ENCODE measurements at places on chromosomes 11 and 22.

GRCh38 chr11:74777038-74777437 lies 28.4 kb downstream of the RNF169 start:
- DNase-seq, result no peak

DNA sequence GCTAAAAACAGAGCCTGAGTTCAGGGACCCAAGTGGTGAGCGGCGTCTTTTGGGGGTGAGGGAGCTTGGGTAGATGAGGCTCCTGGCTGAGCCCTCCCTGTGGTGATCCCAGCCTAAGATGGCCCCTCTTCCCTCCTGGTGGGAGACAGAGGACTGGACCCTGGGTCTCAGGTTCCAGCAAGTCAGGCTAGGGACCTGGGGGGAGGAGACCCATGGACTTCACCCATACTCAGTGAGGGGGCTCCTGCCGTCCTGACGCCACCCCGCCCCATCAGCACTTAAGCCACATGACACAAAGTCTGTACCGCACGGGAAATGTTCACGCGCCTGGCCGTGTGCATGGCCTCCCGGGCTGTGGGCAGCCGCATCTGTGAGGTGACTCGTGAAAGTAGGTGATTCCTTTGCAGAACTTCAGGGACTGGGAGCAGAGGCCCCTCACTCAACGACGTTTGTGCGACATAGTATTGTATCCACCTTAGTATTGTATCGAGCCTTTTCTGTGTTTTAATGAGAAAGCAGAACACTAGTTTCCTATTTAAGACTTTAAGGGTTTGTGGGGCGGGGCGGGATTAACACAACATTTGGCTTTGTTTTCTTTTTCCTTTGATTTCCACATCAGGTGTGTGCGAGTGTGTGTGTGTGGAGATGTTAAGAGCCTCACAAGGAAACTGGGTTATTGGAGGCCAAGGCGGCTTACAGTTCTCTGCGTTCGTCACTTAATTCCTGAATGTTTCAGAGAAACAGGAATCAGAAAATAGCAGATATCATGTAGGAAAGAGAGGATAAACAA lies 18.4 kb upstream of the TMEM191C start:
- DNase-seq, result no peak

- no peak for DNase-seq
Observed at GRCh38 chr22:49046546-49047361, 780.9 kb downstream of the BRD1 start.

- no peak for DNase-seq
Observed at GRCh38 chr11:130423541-130424142, 4.8 kb downstream of the ADAMTS8 start.

GRCh38 chr11:8786933-8787332 lies 104.3 kb downstream of the RPL27A start:
- DNase-seq, result no peak

Measured in stimulated activated CD8-positive, alpha-beta memory T cell treated with anti-CD3 and anti-CD28 coated beads, Interleukin-4, amount 100 ng/mL, for 4 hours (primary cell).